ENCODE measurements at places on chromosomes 6 and 20.

DNA sequence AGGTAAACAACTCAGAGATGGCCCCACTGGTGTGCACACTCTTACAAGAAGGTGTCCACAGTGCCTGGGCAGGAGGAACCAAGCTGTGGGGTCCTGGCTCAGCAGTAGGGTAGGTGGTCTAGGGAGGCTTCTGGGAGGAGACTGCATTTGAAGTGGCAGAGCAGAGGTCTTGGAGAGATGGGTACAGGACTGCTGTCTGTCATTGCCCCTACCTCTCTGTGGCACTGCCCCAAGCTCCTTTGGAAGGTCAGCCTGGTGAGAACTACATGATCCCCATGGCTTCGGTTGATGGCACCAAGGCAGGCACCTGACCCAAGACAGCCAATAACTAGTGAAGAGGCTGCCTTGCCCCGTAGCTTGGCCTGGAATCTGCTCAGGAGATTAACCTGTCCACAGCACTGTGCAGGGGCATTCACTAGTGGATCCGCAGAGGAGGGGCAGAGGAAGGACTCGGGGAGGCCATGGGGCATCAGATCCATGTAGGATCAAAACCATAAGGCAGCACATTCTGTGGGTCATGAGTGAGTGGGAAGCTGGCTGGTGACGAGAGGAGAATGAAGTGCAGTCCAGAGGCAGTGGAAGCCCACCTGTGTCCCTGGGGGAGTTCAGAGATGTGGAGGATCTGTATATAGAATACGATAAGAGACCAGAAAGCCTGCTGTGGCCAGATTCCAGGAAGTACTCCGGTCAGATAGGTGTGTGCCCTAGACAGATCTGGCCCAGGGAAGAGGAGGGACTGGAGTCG, 162.0 kb downstream of the GRM4 start:
- DNase-seq: no peak

DNA sequence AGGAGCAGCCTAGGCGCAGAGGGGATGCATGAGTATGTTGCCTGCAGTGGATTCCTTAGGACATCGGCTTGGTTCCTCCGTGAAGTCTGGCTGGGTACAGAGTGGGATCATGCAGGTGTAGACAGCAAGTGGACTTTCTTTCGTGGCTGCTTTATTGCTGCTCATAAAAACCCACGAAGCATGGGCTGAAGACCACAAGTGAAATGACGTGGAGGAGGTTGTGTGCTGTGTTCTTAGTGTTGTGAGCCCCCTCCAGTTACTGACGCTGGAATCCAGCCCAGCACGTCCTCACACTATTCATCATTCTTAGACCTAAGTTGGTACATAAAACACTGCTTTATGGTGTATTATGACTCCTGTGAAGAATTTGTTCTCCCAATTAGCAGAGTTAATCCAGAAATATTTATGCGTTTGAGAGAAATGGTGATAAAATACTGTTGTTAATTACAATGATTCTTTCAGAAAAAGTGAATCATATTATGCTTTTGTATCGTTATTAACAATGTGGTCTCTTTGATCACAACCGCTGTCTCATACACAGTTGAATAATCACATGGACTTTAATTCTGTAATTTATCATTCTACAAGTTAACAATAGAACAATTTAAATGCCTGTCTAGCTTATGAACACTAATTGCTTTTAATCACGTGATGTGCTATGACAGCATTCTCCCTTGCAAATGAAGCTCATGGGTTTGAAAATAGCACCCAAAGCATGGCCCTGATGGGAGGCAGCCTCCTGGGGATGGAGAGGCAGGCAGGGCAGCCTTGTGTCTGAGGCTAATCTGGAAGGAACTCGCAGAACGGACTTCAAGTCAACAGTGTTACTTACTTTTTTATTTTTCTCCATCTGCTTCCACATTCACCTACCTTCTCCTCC, 233.9 kb upstream of the SYNDIG1 start:
- no peak for DNase-seq

- DNase-seq: no peak
Measured at GRCh38 chr6:111890988-111891387, 17.7 kb upstream of the FYN start.

GRCh38 chr6:139967497-139967896, 593.0 kb upstream of the CITED2 start:
- DNase-seq: no peak

DNA sequence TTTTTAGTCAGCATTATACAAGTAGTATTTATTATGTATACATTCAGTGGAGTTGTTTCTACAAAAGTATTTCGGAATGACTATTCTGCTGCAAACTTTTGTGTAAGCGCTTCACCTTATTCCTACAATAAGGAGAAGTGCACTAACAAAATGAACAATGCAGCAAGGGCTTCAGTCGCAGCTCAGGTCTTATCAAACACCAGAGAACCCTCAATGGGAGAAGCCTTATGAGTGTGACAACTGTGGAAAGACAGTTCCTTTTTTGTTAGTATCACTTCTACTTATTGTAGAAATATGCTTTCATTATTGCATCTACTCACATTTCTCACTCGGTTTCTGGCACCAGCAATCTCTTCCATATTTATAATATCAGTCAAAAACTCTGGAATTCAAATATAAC, 18.8 kb downstream of the ZKSCAN3 start:
- DNase-seq: no peak

- no peak for DNase-seq
Measured at GRCh38 chr20:3866464-3866863, 19.8 kb downstream of the MAVS start.

DNA sequence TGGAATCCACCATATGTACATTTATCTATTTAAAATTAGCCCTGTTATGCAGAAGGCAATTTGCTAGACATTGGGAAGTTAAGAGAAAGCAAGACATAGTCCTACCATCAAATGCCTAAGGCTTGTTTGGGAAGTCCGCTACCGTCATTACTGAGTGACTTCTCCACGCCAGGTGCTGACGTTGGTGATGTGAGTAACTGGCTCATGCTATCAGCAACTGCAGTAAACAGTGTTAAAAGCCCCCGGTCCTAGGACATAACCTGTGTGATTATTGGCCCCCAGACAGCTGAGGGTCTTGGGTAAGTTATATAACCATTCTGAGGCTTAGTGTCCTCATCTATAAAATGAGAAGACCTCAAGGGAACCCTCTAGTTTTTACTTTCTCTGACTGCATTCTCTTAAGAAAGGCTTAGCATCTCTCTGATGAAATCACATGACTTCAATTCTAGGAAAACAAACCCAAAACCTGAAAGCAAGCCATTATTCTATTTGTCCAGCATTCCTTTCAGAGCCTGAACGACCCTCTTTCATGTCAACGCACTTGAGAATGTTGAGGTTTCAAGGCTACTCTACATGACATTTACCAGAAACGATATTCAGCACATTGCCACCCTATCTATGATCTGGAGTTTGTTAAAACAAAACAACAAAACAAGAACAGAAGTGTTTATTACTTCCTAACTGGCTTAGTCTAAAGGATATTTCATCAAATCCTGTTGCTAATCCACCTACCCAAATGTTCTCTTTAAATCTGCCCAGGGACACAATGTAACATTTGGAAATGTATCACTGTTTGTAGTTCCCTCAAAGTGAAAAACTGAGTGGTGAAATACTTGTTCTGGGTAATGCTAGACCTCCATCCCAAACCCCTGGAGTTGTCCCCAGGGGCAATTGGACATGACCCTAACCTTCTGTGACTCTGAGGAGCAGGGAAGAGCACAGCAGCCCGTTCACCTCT, 133.8 kb downstream of the BTBD3 start:
- no peak for DNase-seq

- DNase-seq: no peak
Measured at GRCh38 chr20:20404633-20405032, 36.7 kb downstream of the INSM1 start.

GRCh38 chr6:4029687-4030086, 49.2 kb downstream of the FAM217A start:
- no peak for DNase-seq

DNA sequence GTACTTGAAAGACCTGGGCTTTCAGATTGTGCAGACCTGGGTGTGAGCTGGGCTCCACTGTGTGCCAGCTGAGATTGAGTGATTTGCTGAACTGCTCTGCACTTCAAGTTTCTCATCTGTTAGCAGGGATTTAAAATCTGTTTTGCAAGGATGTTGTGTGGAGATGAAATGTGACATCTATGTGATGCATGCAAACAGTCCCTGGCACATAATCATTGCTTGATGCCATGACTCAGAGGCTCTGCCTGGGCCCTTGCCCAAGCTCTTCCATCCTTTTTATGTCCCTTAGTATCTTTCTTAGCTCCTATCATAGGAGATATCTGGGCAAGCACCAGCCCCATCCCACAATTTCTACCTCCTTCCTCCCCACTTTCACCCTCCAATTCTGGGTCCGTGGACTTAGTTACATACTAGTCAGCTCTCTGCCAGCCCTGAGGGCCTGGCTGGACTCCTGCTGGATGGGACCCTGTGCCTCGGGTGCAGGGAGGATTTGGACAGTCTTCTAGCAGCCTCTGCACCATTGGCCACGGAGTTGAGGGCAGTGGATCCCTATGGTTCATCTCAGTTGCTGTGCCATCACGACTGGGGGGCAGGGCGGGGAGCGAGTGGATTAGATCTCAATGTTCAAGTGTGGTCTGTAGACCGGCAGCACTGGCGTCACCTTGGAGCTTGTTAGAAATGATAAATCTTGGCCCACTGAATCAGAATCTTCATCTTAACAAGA, 103.6 kb downstream of the MAP3K7 start:
- no peak for DNase-seq

DNA sequence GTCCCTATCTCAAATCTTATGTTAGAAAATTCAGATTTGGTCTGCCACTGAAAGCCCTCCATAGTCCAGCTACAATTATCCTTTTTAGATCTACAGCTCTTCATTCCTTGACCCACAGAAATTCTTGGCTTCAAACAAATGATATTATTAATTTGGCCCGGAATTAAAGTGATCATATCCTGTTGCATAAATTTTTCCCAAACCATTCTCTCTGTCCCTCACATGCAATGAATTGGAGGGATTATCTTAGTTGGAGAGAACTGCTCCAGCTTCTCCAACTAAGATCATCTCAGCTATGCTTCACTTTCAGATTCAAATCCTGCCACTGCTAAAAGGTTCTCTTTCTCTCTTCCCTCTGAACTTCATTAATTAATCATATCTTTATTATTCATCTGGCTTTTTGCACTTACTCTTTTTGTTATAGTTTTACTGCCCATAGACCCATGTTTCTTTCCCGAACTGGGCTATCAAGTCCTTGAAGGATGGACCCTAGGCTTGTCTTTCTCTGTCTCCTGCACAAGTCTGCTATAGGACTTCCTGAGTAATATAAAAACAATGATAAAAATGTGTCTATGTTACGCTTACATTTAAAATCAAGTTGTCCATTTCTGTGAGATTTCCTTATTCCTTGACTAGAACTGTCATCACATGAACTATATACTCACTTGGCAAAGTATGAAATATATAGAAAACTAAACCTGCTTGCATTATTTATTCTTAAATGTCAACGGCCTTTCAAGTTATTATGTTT, 493.9 kb upstream of the MARCKS start:
- DNase-seq: no peak

GRCh38 chr6:37531437-37532036, 31.8 kb upstream of the CCDC167 start:
- DNase-seq: no peak

GRCh38 chr6:92180090-92180489, 1239.3 kb downstream of the EPHA7 start:
- DNase-seq: no peak

GRCh38 chr20:19099596-19100545, 112.6 kb upstream of the SLC24A3 start:
- DNase-seq: no peak

DNA sequence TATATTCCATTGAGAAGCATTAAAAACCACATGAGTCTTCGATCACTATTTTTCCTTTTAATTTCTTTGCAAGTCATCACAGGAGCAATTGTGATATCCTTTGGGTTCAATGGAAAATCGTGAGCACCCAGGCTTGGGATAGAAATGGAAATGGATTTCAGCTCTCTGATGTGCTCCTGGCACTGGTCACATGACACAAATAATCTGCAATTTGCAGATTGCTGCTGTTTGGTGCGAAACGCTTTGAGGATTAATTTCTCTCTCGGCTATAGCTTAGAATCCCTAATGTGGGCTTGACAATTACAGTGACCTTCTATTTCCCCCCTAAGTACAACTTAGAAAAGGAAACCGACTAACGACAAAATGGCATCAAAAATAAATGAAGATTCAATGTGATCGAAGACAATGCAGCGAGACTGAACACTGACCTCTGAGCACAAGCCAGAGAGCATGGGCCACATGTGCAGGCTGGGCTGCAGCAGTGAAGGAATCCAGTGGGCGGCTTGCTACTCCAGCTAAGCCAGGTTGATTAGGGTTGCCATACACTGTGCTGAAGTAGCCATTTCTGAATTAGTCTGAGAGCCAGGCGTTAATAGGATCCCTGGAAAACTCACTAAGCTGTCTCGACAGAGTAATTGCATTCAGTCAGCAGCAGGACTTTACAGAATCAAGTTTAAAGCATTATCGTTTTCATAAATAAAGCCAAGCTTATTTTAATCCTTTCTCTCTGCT, 301.8 kb upstream of the AGPAT4 start:
- no peak for DNase-seq

DNA sequence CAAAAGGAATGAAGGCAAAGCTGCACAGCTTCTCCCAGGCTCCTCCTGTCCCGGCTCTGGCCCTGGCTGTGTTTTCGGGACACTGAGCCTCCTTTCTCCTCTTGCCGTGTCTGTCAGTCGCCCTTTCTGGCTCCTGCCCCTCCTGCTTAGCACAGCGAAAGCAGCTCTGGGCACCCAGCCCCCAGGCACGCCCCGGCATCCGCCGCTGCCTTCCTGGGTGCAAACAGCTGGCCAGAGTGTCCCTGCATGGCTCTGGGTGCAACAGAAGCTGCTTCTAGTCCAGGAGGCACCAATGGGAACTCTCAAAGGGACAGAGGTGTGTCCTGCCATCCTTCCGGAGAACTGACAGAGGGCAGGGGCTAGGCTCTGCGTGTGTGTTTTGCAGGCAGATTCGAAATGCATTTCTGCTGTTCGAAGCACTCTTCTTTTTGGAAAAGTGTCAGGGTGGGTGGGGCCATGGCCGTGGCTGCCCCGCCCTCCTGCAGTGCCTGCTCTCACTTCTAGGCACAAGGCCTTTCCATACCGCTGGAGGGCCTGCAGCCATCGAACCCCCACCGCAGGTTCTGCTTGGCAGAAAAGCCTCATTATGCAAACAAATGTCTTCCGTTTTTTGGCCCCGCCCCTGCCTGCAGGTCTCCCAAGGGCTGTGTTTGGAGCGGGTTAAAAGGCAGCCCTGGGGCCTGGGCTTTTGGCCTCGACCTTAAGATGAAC, 15.5 kb downstream of the COL9A3 start:
- DNase-seq: no peak

DNA sequence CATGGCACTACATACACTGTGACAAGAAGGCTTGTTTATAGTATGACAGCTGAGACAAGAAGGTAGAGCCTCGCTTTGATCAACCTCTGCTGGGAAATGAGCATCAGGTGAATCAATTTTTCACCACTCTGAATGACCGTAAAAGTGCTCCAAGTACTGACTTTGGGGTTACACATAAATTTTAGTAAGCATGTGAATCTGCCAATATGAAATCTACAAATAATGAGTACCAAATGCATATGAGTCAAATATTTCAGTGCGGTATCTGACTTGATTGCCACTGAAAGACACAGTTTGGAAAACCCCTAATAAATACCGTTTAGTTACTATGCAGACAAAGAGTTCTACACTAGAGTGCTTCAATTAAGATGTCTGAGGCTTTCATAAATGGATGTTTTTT, 77.8 kb downstream of the ATG5 start:
- DNase-seq: no peak
